Left renal cortex interstitium (tissue), 4 donors: ENCODE measurements at places on chromosomes 12 and 14. TPM values are rescaled to one million over a fixed set of nuclear protein-coding genes. Genes with fewer than 3 reads are reported as not detected.
A peak's percentile ranks its signal among the peaks of the same experiment; 100 is the strongest.

DNA sequence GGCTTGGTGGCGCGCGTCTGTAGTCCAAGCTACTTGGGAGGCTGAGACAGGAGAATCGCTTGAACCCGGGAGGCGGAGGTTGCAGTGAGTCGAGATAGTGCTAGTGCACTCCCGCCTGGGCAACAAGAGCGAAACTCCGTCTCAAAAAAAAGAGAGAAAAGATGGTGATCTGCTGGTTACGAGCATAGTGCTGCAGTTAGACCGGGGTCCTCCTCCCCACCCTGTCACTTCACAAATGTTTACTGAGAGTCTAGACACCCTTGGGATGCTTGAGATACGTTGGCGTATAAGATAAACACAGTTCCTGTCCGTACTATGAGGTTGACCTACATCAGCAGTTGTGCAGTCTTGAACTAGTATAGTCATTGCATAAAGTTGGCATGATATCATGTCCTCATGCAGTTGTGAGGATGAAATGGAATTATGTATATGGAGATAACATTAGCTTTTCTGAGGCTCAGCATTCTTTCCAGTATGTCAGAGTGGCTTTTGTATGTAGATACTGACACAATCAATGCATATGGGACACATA lies 787 bp downstream of the ACAD10 start:
- no peak for DNase-seq

GRCh38 chr12:69083689-69084088 lies 150.7 kb upstream of the CPM start:
- no peak for DNase-seq

DNA sequence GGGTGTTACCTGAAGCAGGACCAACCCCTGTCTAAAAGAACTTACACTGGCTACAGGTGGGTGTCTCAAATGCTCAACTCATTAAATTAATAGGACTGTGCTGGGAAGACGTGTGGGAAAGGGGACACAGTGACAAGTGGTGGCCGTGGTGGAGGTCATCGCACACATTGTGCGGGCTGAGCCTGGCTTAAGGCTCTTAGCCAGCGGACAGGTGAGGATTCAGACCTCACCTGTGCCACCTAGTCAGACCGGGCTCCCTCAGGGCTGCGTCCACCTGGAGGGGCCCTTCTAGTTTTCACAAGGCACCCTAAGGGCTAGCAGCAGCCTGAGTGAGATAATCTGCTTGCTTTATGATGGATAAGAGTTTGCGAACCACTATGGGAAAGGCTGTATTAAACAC lies 125.2 kb upstream of the FKBP4 start:
- DNase-seq = no peak

DNA sequence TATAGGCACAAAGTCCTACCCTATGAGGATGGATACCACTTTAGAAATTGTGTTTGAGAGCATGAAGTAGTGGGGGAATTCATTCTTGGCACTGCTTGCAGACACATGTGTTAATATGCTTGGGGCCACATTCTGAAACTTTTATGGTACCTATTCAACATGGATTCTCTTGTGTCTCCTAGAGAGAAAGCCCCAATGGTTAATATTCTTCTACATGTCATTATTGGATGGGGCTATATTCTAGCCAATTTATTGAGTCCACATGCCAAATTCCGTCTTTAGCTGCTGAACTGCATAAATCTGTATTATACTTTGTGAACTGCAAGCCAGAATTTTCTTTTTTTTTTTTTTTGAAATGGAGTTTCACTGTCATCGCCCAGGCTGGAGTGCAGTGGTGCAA lies 140.0 kb downstream of the KICS2 start:
- no peak for DNase-seq

DNA sequence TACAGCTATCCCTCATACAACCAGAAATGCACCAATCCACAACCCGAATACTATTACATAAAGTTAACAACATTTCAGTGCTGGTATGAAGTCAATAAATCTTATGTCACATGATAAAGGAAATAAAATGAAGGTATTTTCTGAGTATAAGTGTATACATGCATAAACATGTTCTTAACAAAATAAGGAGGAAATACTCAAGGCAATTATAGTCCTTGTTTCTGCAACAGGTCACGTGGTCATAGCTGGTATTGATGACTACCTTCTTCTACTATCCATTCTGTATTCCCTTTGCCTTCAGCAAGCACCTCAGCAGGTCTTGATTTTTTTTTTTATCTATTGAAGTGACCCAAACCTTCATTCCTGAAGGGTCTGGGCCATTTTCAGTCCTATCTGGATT lies 675.6 kb downstream of the RPL10L start:
- DNase-seq = no peak

GRCh38 chr12:74488134-74488533 lies 49.5 kb upstream of the ATXN7L3B start:
- no peak for DNase-seq

DNA sequence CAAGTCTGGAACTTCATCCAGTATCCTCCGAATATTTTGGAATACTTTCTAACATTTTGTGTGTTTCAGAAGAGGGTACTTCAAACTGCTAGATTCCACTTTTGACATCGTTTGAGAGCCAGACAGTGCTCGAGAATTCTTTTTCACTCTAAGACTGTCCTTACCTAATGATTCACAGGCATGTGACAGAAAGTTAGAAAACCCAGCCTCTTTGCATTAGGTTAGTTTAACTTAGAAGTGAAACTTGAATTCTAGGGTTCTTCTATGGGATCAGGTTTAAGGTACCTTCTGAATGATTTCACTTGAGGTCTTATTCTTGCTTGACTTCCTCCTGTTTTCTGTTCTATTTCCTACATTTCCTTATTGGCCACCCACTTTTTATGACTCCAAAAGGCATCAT lies 431.8 kb downstream of the SLC6A15 start:
- DNase-seq = no peak

- DNase-seq = no peak
These were observed 50.9 kb upstream of the INSM2 start for GRCh38 chr14:35482994-35483515.

DNA sequence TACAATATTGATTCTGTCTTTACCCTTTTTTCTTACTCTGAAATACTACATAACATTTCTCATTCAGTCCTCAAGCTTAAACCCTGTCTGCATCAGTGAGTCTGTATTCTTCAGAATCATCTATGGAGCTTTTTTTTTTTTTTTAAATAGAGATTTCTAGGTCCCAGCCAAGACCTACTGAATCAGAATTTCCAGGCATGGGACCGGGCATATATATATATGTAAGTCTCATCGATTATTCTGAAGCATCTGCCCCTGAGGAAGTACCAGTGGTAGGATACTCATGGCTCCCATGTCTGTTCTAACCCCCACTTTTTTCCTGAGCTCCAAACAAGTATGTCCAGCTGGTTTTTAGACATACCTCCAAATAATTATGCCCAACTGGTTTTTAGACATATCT lies 6.1 kb downstream of the DDX47 start:
- no peak for DNase-seq

The NANOG gene
- 0.32 TPM for polyA plus RNA-seq

DNA sequence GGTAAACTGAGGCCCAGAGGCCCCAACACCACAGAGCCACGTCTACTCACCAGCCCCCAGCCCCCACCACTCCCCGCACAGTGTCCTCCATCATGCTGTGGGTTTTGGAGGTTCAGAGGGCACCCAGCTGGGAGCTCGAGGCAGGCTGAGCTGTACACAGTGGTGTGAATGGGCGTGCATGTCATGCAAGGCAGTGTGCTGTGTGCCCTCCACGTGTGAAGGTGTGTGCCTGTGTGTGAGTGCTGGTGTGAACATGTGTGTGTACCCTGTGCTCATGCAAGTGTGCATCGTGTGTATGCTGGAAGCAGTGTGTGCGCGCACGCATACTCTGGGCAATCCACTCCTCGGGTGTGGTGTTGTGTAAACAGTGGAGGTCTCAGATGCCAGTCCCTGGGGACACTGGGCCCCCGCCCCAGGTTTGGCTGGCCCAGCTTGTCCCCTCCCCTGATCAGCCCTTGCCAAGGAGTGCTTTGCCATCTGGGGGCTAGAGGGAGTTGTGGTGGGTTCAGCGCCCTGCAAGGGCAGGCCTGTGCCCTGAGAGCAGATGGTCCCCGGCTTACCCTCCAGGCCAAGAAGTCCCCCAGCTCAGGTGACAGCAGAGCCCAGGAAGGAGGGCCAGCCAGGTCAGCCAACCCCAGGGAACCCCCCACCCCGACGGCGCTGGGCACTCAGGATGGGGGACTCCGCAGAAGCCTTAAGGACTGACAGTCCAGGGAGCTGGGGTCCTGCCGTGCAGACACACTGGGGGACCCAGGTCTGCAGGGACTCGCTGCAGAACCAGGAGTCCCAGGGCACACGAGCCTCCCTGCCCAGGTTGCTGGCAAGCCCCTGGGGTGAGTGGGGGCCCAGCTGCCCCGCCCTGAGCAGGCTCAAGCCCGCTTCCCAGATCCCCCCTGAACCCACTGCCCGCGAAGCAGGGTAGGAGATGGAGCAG lies 23.8 kb upstream of the GPR132 start:
- no peak for DNase-seq

- peak; percentile 62 for DNase-seq
These were observed 9.3 kb downstream of the CCDC196 start for GRCh38 chr14:66495218-66496098.

- DNase-seq = no peak
These were observed 80.5 kb downstream of the MED13L start for GRCh38 chr12:116196752-116197718.

The NELL2 gene
- polyA plus RNA-seq = 12.4 TPM

GRCh38 chr12:92094751-92095161 lies 50.9 kb downstream of the BTG1 start:
- no peak for DNase-seq

DNA sequence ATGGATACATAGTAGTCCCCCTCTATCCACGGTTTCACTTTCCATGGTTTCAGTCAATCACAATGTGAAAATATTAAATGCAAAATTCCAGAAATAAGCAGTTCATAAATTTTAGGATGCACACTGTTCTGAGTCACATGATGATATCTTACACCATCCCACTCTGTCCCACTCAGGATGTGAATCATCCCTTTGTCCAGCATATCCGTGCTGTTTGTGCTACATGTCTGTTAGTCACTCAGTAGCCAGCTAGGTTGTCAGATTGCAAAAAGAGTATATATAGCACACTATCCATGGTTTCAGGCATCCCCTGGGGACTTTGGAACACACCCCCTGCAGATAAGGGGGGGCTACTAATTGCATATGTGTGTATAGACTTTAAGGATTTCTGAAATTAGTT lies 8.1 kb upstream of the NAA30 start:
- DNase-seq = no peak

DNA sequence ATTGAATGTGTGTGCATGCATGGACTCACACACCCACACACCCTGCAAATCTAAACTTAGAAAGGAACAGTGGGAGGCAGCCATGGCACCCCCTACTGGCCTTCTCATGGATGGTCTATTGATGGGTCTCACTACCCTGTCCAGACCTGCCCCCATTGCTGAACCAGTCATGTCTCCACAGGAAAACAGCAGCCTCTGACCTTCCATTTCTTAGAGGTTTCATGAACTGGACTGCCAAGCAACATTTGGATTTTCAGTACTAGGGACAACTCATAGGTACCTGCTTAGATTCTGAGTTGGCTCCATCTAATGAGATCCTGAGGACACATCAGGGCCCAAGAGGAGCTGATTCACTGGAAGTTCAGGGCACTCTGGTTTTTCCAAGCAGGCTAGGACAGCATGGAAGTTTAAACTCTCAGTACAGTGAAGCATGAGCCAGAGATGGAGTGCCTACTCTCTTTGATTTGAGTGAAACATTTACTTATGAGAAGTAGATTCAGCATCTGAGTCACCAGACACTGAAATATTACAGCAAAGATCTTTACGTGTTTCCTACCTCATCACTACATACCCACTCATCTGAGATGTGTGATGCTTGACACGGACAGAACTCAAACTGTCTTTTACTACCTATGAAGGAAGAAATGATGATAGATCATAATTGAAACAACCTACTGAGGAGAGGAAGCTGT lies 98.9 kb upstream of the PLEKHG7 start:
- DNase-seq = no peak

The HOXC5 gene
- 5.7 TPM for polyA plus RNA-seq

DNA sequence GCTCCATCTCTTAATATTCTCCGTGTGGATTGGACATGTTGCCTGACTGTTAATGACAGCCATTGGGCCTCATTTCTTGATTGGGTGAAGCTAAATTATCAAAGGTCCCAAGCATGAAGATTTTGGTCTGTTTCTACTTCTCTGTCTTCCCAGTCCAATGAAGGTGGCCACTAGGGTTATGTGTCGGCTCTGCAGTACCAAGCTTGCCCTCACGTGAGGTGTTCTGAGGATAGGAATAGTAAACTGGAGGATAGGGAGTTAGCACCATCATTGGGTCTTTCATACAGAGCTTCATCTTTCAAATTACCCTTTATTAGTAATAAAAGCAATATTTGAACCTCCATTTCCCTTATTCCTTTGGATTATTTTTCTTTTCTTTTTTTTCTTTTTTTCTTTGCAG lies 21.9 kb upstream of the BICD1 start:
- no peak for DNase-seq

The COA8 gene
- polyA plus RNA-seq = 40.9 TPM

- DNase-seq = no peak
These were observed 26.2 kb upstream of the TCL1B start for GRCh38 chr14:95659990-95660385.

DNA sequence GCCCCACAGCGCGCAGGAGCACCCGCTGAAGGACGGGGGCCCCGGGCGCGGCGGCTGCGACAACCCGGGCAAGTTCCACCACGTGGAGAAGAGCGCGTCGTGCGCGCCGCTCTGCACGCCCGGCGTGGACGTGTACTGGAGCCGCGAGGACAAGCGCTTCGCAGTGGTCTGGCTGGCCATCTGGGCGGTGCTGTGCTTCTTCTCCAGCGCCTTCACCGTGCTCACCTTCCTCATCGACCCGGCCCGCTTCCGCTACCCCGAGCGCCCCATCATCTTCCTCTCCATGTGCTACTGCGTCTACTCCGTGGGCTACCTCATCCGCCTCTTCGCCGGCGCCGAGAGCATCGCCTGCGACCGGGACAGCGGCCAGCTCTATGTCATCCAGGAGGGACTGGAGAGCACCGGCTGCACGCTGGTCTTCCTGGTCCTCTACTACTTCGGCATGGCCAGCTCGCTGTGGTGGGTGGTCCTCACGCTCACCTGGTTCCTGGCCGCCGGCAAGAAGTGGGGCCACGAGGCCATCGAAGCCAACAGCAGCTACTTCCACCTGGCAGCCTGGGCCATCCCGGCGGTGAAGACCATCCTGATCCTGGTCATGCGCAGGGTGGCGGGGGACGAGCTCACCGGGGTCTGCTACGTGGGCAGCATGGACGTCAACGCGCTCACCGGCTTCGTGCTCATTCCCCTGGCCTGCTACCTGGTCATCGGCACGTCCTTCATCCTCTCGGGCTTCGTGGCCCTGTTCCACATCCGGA lies 1.4 kb downstream of the FZD10 start:
- DNase-seq = no peak
